Cardiac muscle cell (in vitro differentiated cells and primary cell): ENCODE measurements at places on chromosomes 3 and 15. TPM values are rescaled to one million over a fixed set of nuclear protein-coding genes. Genes with fewer than 3 reads are reported as not detected.

GRCh38 chr15:100918690-100919480 is at the start of gene LRRK1:
Gene LRRK1, plus strand, starts transcription at chr15:100919357. Its CDS starts 5,276 bp downstream, at chr15:100924633.
- peaks cover 76% of the 10 kb centered on the region for H3K27me3 ChIP-seq
- peaks cover 3% of the 10 kb centered on the region for H3K4me1 ChIP-seq
- no peaks in the 10 kb centered on the region for H3K36me3 ChIP-seq
- H3K27ac ChIP-seq = no peak within 1 kb of the TSS

OSTN gene
- total RNA-seq = 0.06 TPM in 1 of 2 replicates, not detected in the other

GRCh38 chr15:40070608-40071218 is 31.7 kb upstream of the SRP14 start:
- no peak overlapping the region for H3K27ac ChIP-seq
- no peaks in the 10 kb centered on the region for H3K27me3 ChIP-seq
- H3K36me3 ChIP-seq = no peaks in the 10 kb centered on the region
- no peak overlapping the region for H3K4me3 ChIP-seq
- peaks cover 14% of the 10 kb centered on the region for H3K4me1 ChIP-seq

UBP1 gene
- 43.3 and 51.5 TPM in 2 replicates for total RNA-seq

- no peaks in the 10 kb centered on the region for H3K27me3 ChIP-seq
- peak; percentile 14 for DNase-seq
- H3K36me3 ChIP-seq = no peaks in the 10 kb centered on the region
- peaks cover 24% of the 10 kb centered on the region for H3K4me1 ChIP-seq
- H3K4me3 ChIP-seq = no peak overlapping the region
Observed at GRCh38 chr3:2655229-2655701, 454.9 kb downstream of the IL5RA start.

DNA sequence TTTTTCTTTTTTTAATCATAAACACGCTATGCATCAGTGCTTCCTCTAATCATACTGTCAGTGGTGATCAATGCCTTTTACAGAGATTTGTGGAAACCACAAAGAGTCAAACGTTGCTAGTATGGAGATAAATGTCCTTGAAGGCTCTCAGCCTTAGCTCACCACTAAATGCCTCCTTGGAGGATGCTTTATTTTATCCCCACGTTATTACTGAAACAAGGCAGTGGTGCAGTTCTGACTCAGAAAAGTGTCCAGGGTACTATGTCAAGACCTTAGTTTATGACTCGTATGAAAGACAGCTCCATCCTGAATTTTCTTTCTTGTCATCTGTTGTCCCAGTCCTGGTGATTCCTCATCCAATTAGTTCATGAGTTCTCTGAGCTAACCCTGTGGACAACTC is 1146.7 kb downstream of the IGSF11 start:
- H3K4me3 ChIP-seq = no peak overlapping the region
- H3K27me3 ChIP-seq = peaks cover 10% of the 10 kb centered on the region
- H3K4me1 ChIP-seq = no peaks in the 10 kb centered on the region
- H3K27ac ChIP-seq = no peak overlapping the region
- no peaks in the 10 kb centered on the region for H3K36me3 ChIP-seq

DNA sequence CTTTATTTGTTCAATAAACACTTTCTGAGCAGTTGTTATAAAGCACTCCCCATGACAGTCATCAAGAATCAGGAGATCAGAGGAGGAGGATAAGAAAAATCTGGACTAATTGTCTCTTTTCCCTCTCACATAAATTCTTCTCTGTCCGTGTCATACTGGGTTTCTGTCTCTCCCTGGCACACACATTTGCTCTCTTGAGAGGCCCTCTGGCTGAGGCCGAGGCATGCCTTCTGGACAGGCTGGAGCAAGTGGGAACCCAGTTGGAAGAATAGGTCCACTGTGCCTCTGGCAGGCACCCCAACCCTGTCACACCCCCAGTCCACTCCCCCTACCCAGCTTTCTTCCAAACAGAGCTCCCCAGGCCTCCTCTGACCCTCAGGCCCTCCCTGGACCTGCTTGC is 315.8 kb downstream of the UACA start:
- peaks cover 20% of the 10 kb centered on the region for H3K27me3 ChIP-seq
- peaks cover 11% of the 10 kb centered on the region for H3K4me1 ChIP-seq
- H3K27ac ChIP-seq = no peak overlapping the region

DNA sequence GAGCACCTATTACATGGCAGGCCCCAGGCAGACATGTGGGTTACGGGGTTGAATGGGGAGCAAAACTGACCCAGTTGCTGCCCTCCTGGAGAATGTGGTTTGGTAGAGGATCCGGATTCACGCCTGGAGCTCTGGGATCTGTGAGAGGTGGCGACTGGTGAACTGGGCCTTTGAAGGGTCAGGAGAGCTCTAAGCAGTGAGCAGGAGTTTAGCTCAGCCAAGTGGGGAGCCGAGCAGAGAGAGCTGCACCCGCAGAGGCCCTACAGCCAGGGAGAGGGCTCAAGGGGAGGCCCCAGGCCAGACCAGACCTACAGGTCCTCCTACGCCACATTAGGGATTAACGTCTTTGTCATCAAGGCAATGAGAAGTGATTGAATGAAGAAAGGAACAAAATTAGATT is 179.8 kb upstream of the TLE3 start:
- H3K27me3 ChIP-seq = peaks cover 59% of the 10 kb centered on the region
- DNase-seq = no peak
- peaks cover 9% of the 10 kb centered on the region for H3K4me1 ChIP-seq
- H3K36me3 ChIP-seq = no peaks in the 10 kb centered on the region
- H3K4me3 ChIP-seq = no peak overlapping the region
